ENCODE measurements at places on chromosomes 6 and 20.
A peak's percentile ranks its signal among the peaks of the same experiment; 100 is the strongest.

DNA sequence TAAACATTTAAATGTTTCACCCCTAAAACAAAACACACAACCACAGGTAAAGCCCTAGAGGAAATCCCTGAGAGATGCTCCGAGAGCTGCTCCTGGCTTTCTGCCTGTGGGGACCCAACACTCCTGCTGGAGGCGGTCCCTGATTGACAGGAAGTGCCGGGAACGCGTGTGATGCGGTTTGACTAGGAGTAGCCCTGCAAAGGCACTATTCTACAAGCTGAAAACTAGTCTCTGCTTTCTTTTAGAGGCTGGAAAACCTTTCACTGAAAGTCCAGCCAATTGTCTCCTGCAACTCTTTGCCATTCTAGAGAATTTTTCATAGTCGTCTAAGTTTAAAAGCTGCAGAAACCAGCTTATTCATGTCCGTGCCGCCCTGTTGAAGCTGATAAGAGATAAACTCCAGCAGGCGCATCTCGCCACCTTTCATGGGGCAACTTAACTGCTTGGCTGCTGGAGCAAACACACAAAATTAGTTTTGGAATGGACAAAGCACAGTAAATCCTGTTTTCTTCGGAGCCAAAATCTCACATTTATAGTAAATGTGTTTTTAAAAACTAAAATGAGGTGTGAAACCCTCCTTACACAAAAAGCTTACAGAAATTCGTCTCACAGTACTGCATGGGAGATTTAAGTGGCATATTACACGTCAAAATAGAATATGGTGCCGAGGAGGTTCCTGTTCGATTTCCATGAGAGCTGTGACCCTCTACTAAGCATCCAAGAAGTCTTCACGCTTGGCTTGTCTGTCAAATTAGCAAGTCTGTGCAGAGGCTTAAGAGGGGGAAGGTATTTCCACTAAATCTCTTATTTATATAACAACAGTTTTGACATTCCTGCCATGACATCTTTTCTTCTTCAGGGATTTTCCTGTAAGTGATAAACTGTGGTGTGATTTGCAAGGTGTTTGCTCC, 46.9 kb downstream of the DACT2 start:
- no peak for DNase-seq

- no peak for DNase-seq
These were observed 26.9 kb upstream of the MRPS18A start for GRCh38 chr6:43714311-43715055.

DNA sequence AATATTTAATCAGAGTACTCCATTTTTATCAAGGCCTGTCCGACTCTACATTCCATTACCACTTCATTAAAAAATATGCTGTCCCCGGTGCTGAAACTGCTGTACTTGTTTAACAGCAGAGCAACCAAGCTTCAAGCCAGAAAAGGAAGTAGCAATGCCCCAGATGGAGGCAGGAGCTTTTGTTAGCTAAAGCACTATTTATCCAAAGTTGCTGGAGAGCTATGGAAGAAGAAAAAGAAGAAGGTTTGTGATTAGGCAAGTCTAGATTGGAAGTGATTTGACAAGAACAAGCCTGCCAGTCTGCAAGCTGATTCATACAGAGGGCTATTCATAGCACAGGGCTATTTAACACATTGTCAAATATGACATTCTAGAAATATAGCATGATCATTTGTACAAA, 160.9 kb upstream of the SPTLC3 start:
- no peak for DNase-seq

DNA sequence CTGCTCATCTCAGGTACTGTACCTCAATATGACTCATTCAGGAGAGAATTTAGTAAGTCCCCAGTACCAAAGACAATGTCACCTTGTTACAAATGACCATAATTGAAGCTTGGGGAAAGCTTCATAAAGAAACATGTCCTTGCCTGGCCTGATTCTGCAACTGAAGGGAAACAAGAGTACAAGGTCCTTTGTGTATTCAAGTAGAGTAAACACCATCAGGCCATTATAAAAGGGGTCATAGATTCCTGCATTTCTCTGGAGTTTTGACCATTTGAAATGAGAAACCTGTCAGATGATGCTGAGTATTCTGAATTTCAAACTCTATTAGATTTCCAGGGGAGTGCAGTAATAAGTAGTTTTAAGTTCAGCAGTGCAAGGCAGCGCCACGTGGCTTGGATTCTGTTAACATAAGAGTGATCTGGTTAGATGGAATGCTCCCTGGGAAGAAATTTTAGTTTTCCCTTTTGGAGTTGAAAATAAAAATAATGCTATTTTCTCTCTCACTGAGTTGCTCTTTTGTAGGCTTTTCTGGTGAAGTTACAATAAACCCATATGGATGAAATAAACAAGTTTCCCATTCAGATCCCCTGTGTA, 1054.3 kb downstream of the EPHA7 start:
- no peak for DNase-seq

GRCh38 chr6:166307082-166308032, 835 bp downstream of the PRR18 start:
- no peak for DNase-seq

- DNase-seq = no peak
These were observed 39.9 kb downstream of the RPRD1B start for GRCh38 chr20:38073307-38074071.

- DNase-seq = peak; percentile 14
These were observed 66.3 kb upstream of the BMP5 start for GRCh38 chr6:55941702-55942101.

DNA sequence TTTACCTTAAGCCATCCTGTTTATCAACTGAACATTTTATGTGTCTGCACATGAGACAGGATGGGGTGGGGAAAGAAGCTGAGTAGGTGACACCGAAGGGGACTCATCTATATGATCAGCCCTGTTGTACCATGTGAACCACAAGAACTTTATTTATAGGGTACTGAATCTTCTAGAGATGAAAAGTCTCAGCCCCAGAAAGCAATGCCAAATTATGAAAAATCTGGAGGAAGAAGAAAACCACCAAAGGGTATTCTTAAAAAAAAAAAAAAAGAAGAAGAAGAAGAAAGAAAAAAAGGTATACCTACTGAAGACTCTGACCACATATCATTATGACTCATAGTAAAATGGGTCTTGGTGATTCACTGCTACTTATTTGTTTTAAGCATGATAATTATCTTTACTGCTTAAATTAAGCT, 39.8 kb upstream of the HBS1L start:
- DNase-seq = no peak

- no peak for DNase-seq
These were observed 3.5 kb downstream of the CTNNBL1 start for GRCh38 chr20:37697314-37697713.

- DNase-seq = no peak
These were observed 175.6 kb downstream of the SYNE1 start for GRCh38 chr6:152461556-152461955.

DNA sequence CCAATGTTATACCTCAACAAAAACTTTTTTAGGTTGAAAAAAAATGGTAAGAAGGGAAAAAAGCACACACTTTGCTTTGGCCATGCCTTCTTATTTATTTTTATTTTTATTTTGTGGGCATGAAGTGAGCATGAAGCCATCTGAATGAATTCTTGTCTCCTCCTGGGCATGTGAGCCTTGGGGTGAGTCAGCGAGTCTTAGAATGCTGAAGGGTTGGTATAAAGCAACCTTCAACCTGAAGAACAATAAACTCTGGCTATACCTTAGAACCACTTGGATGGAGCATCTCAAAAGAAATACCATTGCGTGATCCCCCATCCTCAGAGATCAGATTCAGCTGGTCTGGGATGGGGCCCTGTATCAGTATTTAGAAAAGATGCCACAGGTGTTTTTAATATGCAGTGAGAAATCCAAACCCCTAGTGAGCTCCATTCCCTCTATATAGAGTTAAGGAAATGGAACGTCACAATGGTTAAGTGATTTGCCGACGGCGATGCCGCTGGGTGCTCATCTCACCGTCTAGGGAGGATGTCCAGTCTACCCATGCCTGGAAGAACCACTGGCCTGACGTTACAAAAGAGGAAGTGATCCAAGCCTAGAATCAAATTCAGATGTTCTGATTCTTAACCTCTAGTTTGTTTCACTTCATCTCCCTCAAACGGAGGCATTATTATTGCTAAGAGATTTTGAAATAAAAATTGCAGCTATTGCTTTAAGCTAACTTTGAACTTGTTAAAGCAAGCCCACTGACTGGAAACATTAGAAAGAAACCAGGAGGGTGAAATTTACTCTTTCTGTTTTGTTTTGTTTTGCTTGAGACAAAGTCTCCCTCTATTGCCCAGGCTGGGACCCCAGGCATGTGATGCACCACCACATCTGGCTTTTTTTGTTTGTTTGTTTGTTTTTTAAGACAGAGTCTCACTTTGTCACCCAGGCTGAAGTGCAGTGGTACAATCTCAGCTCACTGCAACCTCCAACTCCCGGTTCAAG, 67.1 kb downstream of the EDN1 start:
- no peak for DNase-seq

DNA sequence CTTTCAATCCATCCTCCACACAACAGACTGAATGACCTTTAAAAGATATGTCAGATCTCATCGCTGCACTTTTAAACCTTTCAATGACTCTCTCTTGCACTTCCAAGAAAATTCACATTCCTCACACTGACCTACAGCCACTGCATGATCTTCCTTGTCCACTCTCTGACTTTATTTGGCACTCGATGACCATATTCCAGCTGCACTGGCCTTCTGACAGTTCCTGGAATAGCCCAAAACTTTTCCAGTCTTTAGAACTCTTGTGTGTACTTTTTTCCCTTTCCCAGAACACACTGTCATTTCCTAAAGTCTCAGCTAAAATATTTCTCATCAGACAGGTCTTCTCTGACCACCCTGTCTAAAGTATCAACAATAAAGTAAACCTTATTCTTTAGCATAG, 174.6 kb downstream of the ADGRG6 start:
- DNase-seq = no peak

GRCh38 chr6:159951772-159952171, 17.1 kb upstream of the IGF2R start:
- no peak for DNase-seq

DNA sequence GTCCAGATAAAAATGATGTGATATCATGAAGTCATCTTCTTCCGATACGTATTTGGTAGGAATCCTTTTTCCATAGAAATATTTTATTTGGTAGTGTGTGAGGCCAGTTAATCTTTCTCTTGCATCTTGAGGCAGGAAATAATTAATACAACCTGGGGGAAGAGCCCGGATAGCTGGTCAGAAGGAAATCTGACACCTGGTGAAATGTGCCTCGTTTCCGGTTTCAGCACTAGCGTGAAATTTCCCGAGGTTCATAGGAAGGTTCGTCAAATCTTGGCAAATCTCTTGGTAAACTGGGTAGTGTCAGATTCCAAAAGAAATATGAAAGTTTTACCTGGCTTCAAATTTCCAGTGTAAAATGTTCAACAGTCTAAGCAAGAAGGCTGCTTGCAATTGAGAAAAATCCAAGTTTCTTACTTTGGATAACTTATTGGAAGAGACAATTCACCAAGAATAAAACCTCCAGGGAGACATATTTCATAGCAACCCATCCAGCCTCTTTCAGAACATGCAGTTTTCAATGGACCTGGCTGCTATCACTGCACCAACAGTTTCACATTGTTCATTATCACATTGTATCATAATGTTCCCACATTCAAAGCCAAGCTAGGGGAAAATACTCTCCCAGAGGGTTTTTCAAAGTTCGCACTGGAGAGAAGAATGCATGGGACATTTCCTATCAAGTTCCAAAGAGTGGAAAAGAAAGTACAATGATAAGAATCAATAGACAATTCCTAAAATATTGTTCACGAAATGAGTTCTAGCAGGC, 454.5 kb upstream of the CITED2 start:
- DNase-seq = no peak

DNA sequence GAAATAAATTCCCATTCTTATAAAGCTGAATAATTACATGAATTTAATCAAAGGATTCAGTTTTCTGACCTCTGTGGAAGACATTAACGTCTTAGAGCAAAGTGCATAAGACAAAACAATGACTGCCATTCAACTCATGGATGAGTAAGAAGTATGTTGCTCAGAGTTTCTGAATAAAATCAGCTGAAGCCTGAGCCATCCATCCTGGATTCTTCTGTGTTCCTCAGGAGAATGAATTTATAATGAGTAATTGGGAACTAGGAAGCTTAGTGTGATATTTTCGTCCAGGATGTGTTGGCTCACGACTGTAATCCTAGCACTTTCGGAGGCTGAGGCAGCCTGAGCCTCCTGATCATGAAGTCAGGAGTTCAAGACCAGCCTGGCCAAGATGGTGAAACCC, 62.8 kb downstream of the PERP start:
- no peak for DNase-seq

GRCh38 chr20:44997171-44997570, 30.9 kb downstream of the STK4 start:
- no peak for DNase-seq

- DNase-seq = no peak
These were observed 50.8 kb upstream of the SGK1 start for GRCh38 chr6:134368670-134369069.

DNA sequence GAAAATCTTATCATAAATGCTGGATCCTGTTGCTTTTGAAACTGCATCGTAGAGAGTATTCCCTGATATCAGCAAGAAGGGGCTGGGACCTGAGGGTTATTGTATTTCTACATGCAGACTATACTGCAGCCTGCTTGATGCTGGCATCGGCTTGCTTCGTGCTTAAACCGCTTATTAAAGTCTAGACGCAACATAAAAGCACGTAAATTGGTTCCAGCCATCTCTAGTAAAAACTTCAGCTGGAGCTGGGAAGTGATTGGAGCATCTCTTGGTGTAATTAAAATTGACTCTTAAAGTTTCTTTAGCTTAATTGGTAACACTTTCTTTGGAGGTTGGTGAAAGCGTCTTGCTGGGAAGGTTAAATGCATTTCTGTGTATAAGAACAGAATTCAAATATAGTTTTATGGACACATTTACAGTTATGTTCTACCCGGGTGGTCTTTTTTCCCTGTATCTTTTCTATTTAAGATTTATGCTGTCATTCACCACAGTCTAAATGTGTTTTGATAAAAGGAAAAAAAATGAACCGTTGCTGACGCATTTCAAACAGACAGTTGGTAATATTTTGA, 139.0 kb upstream of the JAG1 start:
- DNase-seq = no peak

DNA sequence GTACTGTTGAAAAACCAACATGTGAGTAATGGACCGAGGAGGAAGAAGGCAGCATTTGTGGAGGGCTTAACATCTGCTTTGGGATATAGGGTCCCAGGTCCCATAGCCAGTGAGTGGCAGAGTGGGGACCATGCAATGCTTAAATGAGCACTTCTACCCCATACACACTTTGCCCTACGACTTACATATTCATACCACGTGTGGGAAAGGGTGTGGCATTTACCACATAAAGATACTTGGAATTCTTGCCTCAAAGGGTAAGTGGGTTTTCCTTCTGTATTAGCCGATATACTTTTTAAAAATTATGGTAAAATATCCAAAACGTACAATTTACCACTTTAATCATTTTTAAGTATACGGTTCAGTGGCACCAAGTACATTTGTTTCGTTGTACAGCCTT, 199.3 kb downstream of the BACH2 start:
- no peak for DNase-seq

DNA sequence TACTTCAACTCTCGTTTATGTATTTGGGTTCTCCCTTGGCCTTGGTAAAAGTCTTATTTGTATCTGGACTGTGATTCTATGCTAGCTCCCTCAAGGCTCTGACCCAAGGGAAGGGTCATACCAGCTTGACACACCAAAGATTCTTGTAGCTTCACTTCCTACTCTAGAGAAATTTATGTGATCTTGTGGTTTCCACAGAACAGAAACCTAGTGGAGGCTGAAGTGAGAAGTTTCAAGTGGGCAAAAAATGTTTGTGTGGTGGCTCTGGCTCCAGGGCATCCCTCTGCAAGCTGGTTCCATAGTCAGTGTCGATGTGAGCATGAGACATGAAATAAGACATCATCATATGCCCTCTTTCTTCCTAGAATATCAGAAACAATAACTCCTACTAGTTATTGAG, 48.1 kb upstream of the TNFRSF21 start:
- no peak for DNase-seq

- DNase-seq = no peak
These were observed 4.7 kb upstream of the LY86 start for GRCh38 chr6:6583836-6584235.

Measured in A549 (cell line).